Left lung (tissue), 14 donors: ENCODE measurements at places on chromosomes 2 and 18. TPM values are rescaled to one million over a fixed set of nuclear protein-coding genes. Genes with fewer than 3 reads are reported as not detected.

GRCh38 chr2:234111523-234111922, 61.0 kb downstream of the SPP2 start:
- no peak for DNase-seq

DNA sequence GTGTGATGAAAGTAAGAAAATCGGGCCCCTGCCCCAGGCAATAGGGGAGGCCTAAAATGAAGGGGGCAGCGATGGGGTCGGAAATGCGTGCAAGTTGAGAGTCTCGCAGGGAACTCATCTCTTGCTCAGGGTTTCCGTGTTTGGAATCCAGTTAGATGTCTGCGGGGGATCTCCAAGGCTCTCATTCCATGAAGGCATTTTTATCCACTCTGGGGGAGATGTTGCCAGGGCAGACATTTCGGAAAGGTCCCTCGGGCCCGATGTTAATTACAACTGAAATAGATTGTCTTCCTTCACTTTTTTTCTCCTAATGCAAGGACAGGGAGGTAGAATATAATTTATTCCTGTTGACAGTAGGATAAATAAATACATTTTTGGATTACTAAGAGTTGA, 12.8 kb upstream of the SKOR2 start:
- DNase-seq: no peak

- DNase-seq: peak; percentile 88
These were observed 121.0 kb downstream of the GYPC start for GRCh38 chr2:126776692-126777619.

GRCh38 chr2:225173909-225174308, 131.6 kb upstream of the DOCK10 start:
- DNase-seq: no peak

- peak; percentile 64 for DNase-seq
These were observed 61.0 kb downstream of the CACNB4 start for GRCh38 chr2:152037743-152038435.

- no peak for DNase-seq
These were observed 106.8 kb downstream of the DNAH7 start for GRCh38 chr2:195961873-195962272.

DNA sequence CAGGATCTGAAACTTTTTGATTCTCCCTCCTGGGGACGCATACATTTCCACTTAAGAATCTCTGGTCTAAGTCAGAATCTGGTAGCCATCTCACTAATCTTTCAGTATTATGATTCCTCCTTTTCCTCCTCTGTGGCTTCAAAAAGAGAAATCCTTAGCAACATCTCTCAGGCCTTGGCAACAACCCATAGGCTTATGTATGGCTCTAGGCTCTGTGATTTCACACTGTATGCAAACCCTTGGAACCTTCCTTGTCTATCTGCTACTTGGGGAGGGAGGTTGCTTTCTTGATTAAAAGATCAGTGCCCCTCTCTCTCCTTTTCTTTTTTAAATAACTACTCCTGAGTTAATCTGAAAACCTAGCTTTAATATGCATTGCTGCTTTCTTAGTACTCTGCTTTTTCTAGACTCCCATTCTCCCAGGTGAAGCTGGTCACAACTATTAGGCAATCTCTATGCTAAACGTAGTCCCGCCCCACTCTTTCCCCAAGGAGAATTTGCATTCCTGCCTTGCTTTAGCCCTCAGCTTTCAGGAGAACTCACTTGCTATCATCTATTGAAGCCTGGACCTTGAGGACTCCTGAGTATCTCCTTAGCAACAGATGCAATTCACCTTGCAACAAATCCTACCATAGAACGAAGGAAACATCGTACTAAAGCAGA, 72.2 kb upstream of the L3MBTL4 start:
- no peak for DNase-seq

DNA sequence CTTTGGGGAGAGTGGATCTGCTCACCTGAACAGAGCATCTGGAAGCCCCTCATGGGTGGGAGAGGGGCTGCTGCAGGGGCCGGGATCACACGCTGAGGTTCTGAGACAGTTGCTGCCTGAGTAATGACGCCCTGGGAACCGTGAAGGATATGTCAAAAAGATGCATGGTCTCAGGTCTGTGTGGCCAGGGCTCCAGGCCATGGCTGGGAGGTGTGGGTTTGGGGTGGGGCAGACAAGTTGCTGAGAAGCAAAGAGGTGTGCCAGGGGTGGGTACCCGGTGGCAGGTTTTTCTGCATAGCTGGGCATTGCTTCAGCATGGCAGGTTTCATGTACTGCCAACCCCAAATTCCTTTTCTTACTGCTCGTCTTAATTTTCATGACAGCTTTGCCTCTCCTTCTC, 133.5 kb downstream of the RPIA start:
- DNase-seq: no peak

DNA sequence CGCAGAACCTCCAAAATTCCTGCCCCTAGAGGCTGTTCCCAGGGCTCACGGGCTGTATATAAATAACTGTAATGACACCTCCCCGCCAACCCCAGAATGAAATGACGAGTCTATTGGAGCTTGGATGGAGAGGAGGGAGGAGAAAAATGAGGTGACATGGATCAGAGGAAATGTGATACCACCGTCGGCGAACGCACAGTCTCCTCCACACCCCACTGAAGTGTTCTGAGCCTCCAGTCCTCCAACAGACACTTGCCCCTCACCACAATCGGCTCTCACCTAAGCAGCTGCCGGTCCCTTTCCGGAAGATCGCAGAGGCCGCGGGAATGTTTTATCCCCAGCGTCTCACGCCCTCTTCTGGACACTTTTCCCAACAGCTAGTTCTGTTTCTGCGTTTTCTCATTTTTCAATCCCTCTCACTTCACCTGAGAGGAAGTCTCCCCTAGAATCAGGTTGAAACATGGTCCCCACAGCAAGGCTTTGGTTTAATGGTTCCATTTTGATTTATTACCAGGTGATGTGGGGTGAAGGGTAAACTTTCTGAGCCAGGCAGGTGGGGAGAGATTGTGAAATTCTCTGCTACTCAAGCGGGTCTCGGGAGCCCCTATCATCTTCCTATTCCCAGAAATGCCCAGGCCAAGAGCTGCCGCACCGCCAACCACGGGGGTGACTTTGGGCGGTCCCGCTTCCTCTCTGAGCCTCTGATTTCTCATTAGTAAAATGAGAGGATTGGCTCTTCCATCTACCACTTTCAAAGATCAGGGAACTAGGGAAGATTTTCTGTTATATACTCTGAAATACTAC, 9.1 kb upstream of the MYO5B start:
- no peak for DNase-seq

DNA sequence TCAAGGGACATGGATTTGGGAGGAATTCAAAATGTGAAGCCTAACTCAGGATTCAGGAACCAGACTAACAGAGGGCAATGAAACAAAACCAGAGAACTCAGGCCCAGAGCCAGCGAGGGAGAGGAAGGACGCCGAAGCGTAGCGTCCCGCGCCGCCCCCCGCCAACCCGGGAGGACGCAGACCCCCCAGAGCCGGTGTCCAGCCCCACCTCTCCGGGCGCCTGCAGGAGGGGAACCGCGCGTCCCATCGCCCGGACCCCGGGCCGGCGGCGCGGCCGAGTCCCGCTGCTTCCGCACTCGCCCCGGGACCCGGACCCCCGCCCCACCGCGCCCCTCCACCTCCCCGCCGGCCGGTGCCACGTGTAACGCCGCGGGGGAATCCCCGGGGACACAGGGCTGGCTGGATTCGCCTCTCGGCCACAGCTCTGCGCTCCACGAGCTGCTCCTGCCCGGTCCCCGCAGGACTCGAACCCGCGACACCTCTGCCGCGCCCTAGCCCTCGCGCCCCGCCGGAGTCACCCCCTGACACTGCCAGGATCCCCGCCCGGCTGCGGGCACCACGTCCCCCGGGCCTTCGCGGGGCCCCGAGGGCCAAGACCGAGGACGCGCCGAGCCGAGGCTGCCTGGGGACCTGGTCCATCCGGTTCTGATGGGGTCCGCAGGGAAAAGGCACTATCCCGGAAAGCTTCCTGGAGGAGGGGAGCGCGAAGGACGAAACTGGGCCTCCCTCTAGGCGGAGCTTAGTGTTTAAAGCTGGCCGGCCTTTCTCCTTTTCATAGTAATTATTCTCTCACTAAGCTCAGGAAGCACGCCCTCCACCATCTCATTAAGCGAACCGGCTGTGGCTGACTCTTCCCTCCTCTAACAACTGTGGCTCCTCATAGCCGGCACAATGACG, 40.4 kb upstream of the FAM124B start:
- no peak for DNase-seq

DNA sequence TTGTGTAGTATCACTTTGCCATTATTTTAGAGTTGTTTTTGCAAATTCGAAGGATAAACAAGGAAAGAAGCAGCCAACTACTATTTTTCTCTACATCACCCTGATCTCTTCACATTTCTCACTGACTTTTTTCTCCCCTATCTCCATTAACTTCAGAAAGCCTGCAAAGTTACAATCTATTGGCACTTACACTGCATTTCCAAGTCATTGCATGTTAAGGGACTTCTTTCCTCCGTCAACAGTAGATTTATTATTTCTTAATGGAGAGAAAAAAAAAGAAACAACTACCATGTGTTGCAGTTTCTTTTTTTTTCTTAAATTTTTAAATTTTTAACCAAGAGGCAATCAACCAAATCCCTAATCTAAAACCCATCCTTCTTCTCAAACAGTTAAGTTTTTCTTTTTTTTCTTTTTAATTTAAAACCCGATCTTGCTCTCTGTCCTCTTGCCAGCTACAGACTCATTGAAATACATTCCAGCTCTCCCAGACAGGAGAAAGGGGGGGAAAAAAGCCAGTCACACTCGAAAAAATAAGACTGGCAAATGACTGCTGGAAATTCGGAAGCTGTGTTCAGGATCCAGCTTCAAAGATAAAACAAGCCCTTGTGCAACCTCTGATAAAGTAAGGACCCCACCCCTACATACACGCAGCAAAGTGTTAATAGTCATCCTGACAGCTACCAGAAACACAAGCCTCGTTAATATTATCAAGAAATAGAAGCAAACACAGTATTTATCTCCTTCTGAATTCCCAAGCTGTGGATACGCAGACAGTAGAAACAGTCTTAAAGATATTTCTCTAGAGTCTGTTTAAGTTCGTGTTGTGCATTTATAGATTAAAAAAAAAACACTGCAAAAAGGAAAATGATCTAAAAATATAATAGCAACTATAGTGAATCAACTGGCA, 1.3 kb downstream of the LRRTM4 start:
- DNase-seq: no peak

GRCh38 chr2:219490600-219491130, 8.0 kb upstream of the GMPPA start:
- DNase-seq: no peak

DNA sequence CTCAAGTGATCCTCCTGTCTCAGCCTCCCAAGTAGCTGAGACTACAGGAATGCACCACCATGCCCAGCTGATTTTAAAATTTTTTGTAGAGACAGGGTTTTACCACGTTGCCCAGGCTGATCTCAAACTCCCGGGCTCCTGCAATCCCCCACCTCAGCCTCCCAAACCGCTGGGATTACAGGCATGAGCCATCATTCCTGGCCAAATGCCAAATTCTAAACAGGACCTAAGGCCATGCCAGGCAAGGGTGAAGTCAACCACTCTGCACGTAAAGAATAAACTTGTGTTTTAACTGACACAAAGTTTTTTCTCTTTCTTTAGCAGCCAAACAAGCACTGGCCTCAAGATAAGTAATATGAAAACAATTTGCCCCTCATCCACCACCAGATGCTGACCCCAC, 37.4 kb upstream of the SATB2 start:
- no peak for DNase-seq

GRCh38 chr18:26563024-26563423, 14.7 kb upstream of the KCTD1 start:
- no peak for DNase-seq

DNA sequence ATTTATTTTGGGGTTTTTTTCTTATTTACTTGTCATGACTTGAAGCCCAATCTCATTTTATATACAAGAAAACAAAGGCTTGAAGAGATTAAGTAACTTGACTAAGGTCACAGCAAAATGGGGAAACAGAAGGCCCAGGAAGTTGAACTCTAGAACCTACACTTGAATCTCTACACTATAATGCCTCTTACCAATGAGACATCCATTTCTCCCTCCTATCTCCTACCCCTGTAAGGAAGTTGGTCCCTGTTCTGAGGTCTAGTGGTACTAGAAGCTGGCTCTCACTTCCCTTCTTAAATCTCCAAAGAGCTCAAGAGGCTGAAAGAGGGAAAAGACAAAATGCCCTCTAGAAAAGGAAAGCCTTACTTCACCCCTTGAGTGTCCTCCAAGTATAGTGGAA, 25.5 kb upstream of the IHH start:
- no peak for DNase-seq

GRCh38 chr18:34991561-34991960, 49.7 kb upstream of the MAPRE2 start:
- DNase-seq: no peak

- no peak for DNase-seq
These were observed 53.1 kb downstream of the VIL1 start for GRCh38 chr2:218471982-218472381.

DNA sequence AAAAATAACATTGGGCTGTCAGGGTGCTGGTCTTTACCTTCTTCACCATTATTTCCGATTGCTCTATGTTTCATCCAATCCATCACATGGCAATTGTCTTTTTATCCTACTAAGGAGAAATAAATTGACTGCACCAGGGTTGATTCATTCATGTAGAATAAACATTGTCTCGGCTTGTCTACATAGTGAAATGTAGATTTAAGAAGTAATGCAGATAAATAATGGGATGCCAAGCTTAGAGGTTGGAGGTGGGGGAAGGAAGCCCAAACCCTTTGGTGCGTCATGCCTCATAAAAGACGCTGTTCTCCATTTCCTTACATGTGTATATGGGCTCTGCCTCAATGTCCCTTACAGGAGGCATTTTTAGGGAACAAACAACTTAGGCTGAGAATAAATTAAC, 117.8 kb downstream of the ALK start:
- DNase-seq: no peak

DNA sequence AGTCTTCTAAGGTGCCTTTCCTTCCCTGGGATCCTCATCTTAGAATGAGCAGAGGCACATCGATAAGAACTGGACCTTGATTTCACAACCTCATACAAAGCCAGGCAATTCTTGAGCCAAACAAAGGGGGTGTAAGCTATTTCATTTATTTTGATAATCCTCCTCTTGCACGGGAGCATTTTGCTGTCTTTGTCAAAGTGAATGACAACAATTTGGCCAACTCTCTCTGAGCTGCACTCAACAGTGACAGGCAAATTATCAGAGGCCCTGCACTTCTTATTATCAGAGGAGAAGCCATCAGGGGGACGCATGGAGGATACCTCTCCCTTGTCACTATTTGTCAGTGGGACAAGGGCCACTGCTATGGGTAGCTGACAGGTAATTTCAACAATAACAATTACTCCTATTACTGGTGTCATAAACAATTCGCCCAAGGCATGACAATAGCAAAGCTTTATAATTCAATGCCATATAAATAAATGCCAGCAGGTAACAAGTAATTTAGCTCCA, 260.4 kb downstream of the MEIS1 start:
- DNase-seq: no peak

The STPG4 gene
- 0.39 TPM for polyA plus RNA-seq

The DOK6 gene
- 15.5 TPM for polyA plus RNA-seq

The RIOK3 gene
- polyA plus RNA-seq: 62.4 TPM

The FAM98A gene
- 34.3 TPM for polyA plus RNA-seq

The TLX2 gene
- polyA plus RNA-seq: not detected

The UGT1A4 gene
- not detected for polyA plus RNA-seq

The OSGEPL1 gene
- 27.6 TPM for polyA plus RNA-seq

The ATF2 gene
- 73.7 TPM for polyA plus RNA-seq

The ANKRD30B gene
- not detected for polyA plus RNA-seq

The RAB6C gene
- polyA plus RNA-seq: 0.18 TPM

The HOXD12 gene
- polyA plus RNA-seq: not detected
